ENCODE measurements at places on chromosomes 3 and 15.

- DNase-seq: no peak
These were observed 988.4 kb downstream of the TBL1XR1 start for GRCh38 chr3:176208915-176209314.

DNA sequence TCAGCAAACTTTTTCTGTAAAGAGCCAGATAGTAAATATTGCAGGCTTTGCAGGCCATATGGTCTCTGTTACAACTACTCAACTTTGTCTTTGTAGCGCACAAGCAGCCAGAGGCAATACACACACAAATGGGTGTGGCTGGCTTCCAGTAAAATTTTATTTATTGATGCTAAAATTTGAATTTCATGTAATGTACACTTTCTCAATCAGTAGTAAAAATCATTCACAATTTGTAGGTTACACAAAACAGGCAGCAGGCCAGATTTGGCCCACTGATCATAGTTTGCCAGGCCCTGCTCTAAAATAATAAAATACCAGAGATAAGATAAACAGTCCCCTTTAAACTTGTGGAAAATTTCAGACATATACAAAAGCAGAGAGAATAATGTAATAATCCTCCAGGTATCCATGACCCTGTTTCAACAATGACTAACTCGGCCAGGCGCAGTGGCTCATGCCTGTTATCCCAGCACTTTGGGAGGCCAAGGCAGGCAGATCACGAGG, 330.3 kb downstream of the SHQ1 start:
- no peak for DNase-seq

DNA sequence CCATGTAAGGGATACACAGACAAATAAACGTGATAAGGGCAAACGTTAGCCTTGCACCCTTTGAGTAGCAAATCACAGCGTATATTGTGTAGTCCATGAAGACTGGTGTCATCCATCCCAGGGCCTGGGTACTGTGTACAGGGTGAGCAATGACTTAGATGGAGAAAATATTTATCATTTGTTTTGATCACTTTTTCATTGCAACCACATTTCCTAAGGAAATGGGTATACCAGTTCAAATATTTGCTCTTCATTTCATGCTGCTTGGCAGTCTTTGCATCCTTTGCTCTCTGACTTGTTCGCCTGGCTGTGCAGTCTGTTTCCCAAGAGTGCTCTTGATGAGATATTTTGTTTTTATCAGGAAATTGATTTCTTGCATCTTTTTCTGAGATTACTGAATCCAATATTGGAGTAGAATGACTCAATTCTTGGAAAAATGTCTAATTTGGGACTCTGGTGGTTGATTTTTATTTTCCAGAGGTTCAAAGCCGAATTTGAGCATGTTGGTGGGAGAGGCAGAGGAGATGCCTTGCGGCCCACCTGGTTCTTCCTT, 424.6 kb upstream of the SEMA6D start:
- DNase-seq: no peak

DNA sequence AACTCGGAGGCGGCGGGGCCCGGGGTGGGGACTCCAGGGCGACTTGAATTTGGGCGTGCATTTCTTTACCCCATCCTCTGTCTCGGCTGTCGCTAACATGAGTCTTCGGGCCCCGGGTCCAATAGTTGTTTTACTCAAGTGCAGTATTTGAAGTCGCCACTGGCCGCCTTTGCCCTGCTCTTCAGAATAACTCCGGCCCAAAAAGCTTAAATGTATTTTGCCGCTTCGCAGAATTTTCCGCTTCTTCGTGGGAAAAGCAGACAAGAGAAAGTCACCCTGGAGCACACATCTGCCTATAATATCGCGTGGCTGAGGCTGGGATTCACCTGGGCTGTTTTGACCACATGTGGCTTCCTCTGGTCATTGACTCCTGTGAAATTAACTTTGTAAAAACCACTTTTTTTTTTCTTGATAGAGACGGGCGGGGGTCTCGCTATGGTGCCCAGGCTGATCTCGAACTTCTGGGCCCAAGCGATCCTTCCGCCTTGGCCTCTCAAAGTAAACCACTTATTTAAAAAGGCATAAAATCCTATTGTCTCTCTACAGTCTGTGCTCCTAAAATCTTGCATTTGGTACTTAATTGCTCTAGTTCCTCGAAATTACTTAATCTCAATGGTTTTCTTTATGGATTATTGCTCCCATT, 676 bp downstream of the CNOT10 start:
- no peak for DNase-seq

DNA sequence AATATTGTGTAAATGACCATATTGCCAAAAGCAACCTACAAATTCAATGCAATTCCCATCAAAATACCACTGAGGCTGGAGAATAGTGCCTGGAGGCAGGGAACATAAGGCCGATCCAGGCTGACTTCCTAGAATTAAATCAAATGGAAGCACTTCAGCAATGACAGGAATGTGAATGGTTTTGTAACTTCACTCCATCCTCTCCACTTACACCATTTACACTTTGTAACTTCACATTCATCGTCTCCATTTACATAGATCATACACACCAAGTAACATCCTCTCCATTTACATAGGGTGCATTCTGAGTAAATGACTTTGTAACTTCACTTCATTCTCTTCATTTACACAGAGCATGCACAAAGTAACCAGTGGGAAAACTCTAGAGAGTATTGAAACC, 11.6 kb downstream of the STRIT1 start:
- no peak for DNase-seq

GRCh38 chr3:53354945-53355498, 7.7 kb upstream of the DCP1A start:
- no peak for DNase-seq
